ENCODE measurements at places on chromosomes 16 and 17.

- DNase-seq = no peak
Observed at GRCh38 chr17:45650561-45650960, 133.6 kb upstream of the CRHR1 start.

GRCh38 chr16:4674926-4675530, 18.3 kb upstream of the NUDT16L1 start:
- DNase-seq = no peak

- DNase-seq = no peak
Observed at GRCh38 chr17:73847952-73848351, 203.7 kb upstream of the SDK2 start.

DNA sequence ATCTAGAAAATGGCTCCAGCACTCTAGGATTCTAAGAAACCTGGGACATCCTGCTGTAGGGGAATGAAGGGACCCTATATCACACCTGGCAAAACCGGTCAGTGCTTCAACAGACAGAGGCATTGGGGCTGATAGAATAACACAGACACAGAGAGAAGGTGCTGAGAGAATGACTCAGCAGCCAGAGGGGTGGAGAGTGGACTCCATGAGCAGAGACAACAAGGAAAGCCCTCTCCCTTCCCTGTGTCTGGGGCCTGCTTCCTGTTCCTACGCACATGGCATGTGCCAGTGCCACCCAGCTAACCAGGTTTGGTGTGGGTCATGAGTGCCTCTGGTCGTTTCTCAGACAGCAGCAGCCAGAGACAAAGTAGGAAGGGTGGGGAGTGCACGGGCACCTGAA, 140.3 kb downstream of the CCT6B start:
- DNase-seq = no peak

DNA sequence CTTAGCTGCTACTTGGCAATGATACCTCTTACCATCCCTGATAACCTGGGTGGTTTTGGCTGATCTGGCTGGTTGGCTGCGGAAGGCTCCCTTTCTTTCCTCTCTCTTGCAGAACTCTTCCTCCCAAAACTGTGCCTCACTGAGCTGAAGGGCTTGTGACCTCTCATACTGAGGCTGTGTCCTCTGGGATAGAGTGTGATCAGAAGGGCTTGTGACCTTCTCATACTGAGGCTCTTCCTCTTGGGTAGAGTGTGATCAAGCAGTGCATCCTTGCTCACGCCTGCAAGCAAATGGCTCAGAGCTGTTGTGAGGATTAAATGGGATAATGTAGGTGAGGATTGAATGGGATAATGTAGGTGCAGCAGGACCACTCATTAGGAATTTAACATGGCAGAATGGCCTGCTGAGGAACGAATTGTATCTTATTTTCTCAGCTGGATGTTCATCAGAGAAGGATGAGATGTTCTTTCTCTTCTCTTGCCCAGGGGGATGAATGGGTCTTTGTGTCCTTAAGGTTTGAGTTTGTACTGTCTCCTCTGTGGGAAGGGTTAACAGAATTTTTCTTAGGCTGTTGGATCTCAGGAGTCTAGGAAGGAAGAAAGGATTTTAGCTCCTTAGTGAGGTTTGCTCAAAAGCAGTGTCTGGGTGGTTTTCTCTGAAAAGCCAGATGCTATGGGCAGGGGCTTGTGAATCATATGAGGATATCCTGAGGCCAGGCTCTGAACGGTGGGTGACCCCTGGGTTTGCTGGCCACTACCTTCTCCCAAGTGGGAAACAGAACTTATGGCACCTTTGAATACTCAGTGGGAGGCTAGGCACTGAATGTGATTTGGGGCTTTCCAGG, 130.0 kb upstream of the HS3ST2 start:
- no peak for DNase-seq

GRCh38 chr17:78781893-78782304, at the start of gene CYTH1:
Gene CYTH1 (minus strand): TSS chr17:78782273. CDS start chr17:78782223, 50 bp downstream.
- no peak for DNase-seq

DNA sequence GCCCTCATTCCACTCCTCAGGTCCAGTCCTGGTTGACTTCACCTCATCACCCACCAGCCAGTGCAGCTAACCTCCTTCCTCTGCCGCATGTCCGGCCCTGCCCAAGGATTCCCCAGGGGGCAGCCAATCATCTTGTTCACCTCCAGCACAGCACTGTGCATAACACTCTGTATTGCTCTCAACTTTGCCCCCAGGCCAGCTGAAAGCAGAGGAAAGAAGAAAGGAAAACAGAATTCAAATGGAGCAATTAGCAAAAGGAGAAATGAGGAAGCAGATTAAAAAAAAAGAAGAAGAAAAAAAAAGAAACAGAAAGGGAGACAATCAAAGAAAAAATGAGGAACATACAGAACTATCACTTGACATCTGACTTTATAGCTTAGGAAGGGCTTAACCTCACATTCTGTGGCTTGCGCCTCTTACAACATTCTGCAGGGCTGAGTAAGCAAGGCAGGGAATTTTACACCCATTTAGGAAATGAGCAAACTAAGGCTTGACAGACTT, 26.1 kb downstream of the GAS7 start:
- DNase-seq = no peak

DNA sequence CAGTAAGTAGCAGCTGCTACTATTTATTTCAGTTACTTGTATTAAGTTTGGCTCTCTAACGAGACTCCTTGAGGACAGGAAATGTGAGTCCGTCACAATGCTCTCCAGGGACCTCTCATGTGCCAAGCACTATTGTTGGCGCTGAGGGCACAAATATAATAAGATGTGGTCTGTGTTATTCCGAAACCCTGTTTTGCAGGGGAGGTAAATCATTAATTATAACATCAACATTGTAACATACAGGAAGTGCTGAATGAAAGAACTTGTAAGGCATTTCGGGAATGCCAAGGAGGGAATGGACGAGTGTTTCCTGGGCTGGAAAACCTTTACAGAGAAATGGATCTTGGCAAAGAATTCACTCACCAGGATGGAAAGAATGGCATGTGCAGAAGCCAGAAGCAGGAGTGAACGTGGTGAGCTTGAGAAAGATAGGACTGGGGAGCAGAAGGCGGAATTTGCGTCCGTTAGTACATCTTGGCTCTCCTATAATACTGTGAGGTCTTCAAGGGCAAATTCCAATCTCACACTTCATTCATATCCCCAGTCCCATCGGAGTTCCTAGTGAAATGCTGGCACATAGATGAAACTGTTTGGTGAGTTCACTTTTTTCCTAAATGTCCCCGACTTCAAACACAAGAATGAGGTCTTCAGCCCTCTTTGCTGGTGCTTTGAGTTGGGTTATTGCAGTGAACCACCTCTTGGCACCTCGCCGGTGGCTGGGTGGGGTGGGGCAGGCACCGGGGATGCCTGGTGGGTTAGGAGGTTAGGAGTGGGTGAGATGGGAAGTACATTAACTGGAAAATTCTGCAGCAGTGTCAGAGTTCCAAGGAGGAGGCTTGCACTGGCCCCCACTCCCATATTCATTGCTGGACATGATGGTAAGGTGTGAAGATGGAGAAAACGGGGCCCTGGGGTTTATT, 11.5 kb downstream of the TAC4 start:
- no peak for DNase-seq

- no peak for DNase-seq
Observed at GRCh38 chr17:65941356-65941899, 250.5 kb downstream of the CEP112 start.

DNA sequence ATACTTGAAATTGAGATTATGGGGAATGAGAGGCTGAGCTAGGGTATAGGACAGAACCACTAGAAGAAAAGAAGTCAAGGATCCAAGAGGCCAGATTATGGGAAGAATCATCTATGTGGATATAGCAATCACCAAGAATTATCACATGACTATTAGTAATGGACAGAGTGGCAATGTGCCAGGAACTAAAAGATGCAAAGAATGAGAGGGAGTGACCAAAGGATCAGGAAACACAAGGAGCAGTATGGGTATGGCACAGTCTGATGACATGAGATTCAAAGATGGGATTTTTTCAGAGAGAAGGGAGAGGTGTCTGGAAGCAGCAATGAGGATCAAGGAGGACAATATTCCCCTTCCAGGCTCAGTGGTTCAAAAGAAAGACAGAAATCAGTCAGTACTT, 212.2 kb downstream of the AATF start:
- DNase-seq = no peak

Data from Ammon's horn (tissue), 1 donor.